ENCODE measurements at places on chromosomes 5 and 9.
A peak's percentile ranks its signal among the peaks of the same experiment; 100 is the strongest.

GRCh38 chr5:173065155-173065554 is 9.0 kb downstream of the CREBRF start:
- no peak for DNase-seq

DNA sequence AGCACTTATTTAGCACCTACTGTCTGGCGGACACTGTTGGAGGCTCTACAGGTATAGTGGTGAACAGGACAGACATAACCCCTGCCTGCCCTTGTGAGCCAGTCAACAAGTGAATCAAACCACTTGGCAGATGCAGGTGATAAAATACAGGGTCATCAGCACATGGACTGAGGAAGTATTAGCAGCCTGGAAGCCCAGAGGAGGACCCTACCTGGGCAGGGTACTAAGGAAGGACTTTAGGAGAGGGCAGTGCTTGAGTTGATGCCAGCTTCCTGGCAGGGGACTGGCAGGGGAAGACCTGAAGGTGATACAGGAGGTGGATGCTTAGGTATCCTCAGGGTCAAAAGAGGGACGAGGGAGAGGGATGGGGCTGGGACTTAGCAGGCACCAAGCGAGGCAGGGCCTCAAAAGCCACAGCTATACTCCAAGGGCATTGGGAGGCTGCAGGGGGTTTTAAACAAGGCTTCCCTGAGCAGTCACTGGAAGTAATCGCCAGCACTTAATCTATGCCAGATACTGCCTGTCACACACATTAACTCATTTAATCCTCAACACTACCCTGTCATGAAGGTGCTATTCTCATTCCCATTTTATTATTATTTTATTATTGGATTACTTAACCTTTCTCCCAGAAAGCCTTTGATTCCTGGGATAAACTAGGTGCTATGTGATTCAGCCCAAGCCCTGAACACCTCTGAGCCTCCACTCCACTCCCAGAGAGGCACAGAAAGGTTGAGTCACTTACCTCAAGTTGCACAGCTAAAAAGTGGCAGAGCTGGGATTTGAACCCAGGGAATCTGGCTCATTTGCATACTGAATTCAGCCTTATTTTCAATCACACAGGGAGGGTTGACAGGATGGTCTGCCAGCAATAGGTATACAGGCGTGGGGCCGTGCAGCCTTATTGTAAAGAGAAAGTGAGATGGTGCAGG is 63.8 kb upstream of the ORM1 start:
- DNase-seq = no peak

GRCh38 chr5:159316519-159317383 is 13.5 kb downstream of the IL12B start:
- DNase-seq = peak; percentile 49

DNA sequence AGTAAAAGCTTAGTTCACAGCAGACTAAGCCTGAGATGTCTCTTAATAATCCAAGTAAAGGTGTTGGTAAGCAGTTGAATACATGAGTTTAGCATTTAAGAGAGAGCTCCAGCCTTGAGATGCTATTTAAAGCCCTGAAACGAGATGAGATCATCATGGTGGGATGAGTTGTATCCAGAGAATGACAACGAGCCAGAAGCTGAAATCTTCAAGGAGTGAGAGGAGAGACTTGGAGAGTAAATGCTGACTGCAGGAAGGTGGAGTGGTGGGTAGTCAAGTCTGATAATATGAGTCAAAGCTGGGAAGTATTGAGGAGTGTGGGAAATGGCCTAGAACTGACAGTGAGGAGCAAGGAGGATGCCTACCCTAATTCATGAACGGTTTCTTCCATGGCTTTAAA is 53.7 kb downstream of the PLAC8L1 start:
- peak; percentile 68 for DNase-seq

- no peak for DNase-seq
Measured at GRCh38 chr9:97374811-97375210, 37.1 kb upstream of the TDRD7 start.

DNA sequence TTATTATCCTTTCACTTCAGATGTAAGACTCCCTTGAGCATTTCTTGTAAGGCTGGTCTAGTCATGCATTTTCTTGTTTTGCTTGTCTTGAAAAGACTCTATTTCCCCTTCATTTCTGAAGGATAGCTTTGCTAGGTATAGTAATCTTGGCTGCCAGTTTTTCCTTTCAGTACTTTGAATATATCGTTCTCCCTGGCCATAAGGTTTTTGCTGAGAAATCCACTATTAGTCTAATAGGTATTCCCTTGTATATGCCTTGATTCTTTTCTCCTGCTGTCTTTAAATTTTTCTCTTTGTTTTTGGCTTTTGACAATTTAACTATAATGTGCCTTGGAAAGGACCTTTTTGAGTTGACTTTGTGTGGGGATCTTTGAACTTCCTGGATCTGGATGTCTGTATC is 16.8 kb upstream of the OR2S2 start:
- no peak for DNase-seq

DNA sequence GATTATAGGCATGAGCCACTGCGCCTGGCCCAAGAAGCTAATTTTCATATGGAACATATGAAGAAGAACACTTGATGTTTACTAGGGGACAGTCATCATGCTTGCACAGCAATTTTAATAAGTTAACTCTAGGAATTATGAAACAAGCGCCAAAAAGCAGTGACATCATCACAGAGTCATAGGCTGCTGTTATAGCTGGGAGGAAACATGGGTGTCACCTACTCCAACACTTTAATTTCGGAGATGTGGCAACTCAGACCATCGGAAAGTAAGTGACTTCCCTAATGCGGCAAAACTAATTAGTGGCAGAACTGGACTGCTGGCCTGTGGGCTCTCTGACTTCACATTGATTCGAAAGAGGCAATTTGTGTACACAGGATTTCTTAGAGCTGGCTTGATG is 38.1 kb upstream of the EQTN start:
- no peak for DNase-seq

- peak; percentile 3 for DNase-seq
Measured at GRCh38 chr9:9004810-9005209, 1205.2 kb upstream of the DMAC1 start.

GRCh38 chr5:1961952-1962595 is 79.3 kb upstream of the IRX4 start:
- no peak for DNase-seq

DNA sequence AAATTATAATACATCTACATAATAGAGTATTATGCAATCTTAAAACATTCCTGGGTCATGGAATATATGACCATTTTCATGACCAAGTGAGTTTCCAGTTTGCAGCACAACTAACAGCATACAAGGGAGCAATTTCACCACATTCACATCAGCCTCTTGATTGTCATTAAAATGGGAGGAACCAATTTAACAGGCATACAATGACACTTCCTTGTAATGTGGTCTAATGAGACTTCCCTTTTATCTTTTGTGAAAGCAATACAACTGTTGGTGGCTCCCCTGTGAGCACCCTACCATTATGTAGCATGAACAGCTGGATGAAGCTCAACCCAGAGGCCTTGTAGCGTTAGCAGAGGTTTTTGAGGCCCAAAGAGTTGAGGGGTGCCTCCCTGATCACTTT is 13.6 kb upstream of the TMOD1 start:
- DNase-seq = no peak

DNA sequence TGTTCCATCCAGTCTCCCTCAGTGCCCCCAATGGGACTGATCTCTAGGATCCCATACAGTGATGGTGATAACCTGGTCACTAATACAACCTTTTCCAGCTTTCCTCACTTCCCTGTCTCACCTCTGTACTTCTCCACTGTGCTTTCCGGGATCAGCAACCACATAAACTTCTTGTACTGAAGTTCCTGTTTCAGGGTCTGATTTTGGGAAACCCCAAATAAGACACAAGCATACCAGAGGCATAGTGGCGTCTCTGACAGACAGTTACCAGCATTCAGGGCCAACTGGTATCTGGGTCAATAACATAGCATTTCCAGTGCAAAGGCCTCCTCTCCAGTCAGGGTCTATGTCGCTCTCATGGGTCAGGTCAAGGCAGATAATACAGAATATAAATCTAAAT is 64.3 kb downstream of the GLDC start:
- no peak for DNase-seq

DNA sequence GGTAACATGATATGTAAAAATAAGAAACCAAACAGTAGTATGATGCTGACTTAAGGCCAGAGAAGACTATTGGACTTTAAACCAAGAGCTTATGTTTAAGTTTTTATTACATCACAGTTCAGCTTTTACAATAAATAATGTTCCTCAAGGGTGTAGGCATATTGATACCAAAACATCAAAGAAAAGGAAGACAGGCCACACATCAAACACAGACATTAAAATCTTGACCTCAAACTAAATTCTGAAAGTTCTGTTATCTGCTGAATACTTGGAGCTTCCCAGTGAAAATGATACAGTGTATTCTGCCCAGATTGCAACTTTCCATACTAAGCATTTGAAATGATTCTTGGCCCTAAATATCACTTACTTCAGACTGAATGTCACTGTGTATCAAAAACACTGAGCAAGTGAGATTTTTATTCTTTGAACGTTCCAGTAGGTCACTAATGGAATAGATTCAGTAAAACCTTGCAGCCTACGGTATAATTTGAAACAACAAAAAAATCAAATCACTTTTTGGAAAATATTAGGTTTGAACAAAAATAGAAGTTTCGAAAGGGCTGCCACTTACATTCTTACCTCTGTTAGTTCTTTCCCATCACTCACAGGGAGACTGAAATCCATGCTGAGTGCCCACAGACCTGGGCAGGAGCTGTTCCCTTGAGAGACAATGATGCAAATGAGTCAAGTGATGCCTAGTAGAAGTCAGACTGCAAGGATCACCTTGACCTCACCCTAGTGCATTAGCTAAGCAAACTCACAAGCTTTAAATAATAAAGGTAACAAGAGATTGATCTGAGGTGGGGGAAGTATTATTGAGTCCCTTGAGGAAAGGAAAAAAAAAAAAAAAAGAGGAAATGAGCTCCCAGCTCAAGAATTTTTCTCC is 2.5 kb downstream of the LPAR1 start:
- no peak for DNase-seq

- peak; percentile 5 for DNase-seq
Measured at GRCh38 chr5:98904780-98905179, 24.0 kb downstream of the CHD1 start.

DNA sequence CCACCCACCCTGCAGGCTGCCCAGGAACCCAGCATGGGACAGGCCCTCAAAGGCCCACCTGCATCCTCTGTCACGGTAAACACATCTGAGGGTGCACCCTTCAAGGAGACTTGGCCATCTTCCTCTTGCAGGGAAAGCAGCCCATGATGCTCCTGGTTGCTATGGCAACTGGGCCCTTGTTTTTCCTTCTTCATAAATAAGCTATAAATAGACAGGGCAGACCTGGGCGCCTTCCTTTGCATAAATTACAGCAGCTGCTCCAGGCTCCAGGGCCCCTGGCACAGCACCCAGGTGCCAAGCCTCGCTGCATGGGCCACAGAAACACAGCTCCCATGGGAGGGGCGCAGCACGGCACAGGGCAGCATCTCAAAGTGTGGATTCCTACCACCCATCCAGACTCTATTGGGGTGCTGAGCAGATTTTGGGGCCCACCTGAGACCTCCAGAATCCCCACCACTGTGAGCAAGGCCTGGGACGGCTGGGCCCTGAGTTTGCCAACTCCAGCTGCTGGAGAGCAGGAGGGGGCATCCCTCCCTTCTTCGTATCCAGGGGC is 5.8 kb upstream of the PSMB7 start:
- DNase-seq = no peak

- no peak for DNase-seq
Measured at GRCh38 chr9:80320480-80320879, 748.7 kb downstream of the TLE4 start.

DNA sequence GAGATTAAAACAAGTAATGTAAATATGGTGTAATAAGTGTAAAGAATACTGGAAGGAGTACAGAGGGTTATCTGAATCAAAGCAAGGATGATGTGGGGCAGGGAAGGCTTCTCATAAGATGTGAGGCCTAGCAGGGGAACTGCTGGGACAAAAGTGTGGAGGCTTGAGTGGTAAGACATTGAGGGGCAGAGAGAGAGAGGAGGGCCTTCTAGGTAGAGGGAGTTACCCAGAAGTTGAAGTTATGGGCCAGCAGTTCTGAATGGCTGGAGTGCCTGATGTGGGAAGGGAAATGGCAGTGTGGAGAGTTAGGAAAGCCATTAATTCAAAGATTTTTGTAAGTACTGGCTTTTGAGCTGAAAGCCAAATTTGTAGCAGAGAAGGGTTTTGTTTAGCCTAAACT is 36.8 kb downstream of the CPEB4 start:
- no peak for DNase-seq

- peak; percentile 90 for DNase-seq
Measured at GRCh38 chr5:74630453-74631066, 10.0 kb downstream of the ENC1 start.

GRCh38 chr5:172910828-172911627 is 48.2 kb upstream of the RPL26L1 start:
- DNase-seq = peak; percentile 66

- DNase-seq = no peak
Measured at GRCh38 chr9:31336841-31337240, 1047.6 kb upstream of the ACO1 start.

DNA sequence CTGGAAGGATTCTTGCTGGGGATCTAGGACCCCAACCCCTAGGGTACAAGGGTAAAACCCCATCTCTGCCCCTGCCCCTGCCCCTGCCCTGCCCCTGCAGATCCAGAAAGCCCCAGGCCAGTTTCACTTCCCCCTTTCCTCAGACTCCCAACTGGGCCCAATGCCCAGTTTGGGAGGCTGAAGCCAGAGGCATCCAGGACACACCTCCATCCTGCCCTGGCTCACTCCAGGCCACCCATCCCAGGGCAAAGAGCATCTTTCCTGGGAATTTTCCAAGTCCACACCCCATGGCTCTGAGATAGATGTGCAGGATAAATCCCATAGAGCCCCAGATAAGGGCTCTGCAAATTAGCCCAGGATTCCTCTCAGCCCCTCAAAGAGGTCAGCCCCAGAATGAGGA is 17.4 kb downstream of the CNTFR start:
- no peak for DNase-seq

GRCh38 chr5:97078958-97079743 is 63.3 kb downstream of the LIX1 start:
- no peak for DNase-seq

- DNase-seq = no peak
Measured at GRCh38 chr5:81121836-81122630, 111.1 kb upstream of the CKMT2 start.

GRCh38 chr5:112419986-112420864 is 1.1 kb upstream of the EPB41L4A start:
- peak; percentile 32 for DNase-seq

DNA sequence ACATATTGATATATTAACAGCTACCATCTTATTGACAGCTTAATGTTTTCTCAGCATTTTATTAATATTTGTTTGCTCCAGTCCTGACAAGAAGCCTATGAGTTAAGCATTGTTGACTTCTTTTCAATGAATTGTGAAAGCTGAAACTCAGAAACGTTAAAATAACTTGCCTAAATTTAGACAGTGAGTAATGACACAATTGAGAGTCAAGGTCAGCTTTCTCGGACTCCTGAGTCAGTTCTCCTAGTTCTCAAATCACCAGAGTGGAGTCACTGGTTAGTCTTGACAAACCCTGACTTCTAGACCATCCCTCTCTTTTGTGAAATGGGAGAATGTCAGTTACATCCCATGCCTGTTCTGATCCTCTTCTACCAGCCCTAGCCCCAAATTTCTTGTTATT is 222.7 kb upstream of the ACO1 start:
- DNase-seq = no peak

GRCh38 chr5:38790891-38791290 is 54.9 kb upstream of the OSMR start:
- DNase-seq = no peak

GRCh38 chr5:110917161-110917875 is 154.2 kb upstream of the TSLP start:
- peak; percentile 6 for DNase-seq

Measured in fibroblast of skin of right quadriceps (primary cell).